CMK (cell line): ENCODE measurements at places on chromosomes 5 and 9.

- DNase-seq: no peak
These were observed 5.2 kb upstream of the FAM13B start for GRCh38 chr5:138037907-138038633.

DNA sequence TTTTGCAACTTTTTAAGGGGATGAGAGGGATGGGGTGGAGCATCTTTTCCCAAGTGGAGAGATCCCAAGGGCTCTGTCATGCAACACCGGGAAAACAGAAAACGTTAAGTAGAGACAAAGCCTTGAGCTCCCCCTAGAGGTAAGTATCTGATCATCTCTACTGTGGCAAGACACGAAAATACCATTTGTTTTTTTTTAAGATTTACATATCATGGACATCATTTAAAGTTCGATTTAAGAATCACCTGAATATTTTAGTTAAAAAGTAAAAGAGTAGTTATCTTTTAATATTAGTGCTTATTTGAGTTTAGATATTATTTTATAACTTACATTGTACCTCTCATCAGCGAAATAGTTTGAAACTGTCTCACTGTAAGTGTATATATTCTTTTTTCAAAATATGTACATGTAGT, 200.4 kb downstream of the LRRC70 start:
- DNase-seq: no peak

DNA sequence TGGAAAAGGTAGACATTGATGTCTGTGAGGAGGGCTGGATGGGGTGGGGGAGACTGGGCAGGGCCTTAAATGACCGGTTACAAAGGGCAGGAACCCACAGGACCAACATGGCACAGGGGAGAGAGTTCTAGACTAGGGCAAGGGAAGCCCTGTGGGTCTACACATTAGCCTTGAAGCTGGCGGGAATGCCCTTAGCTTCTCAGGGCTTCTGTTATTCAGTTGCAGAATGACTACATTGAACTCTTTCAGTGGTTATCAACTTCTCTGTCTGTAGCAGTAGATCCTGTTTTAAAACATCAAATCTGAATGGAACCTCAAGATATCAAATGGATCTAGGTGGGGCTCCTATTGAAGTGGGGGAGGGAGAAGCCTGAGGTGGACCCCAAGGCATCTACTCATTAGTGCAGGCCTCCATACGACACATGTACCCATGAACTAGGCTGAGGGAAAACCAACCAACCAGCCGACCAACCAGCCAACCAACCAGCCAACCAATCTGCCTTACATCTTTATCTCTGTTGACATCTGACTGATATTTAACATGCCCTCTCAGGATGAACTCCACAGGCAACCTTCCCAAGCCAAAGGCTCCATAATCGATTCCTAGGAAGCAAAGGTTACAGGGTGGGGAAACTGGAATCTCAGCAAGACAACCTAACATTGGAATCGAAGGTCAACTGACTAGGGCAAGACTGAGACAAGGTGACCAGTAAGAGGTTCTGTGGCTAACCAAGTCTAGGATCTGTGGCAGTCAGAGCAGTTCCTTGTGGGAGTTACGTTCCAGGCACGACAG, 48.3 kb downstream of the DAP start:
- no peak for DNase-seq

- no peak for DNase-seq
These were observed 344.2 kb downstream of the SPATA31D1 start for GRCh38 chr9:82332774-82333152.
